ENCODE measurements at places on chromosomes 6 and 20.
A peak's percentile ranks its signal among the peaks of the same experiment; 100 is the strongest.

DNA sequence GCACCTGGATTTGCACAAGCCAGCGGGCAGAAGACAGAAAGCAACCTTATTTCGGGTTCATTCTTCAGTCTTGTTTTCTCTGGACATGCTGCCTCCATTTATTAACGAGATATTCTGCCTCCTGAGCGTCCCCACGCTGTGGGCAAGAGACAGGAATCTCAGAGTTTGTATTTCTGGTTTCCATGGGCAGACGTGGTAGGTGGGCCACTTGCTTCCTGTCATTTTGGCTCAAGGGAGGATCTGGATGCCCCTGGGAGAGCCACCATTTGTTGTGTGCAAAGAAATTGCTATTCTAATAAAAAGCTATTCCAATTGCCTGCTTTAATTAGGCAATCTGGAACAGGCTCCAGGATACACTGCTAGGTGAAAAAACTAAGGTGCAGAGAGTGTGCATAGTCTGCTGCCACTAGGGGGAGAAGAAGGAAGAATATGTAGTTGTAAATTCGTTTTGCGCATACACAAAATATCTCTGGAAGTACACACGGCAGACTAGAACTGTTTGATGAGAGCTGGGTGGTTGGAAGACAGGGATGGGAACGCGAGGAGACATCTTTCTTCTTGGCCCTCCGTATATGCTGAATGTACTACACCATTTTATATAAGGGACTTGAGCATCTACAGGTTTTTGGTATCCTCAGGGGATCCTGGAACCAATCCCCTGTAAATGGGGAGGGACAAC lies 30.1 kb upstream of the SLC16A10 start:
- DNase-seq: peak; percentile 40

GRCh38 chr20:58621906-58622548 lies 29.1 kb upstream of the STX16 start:
- no peak for DNase-seq

- no peak for DNase-seq
These were observed 51.7 kb upstream of the FOXP4 start for GRCh38 chr6:41494212-41495110.

DNA sequence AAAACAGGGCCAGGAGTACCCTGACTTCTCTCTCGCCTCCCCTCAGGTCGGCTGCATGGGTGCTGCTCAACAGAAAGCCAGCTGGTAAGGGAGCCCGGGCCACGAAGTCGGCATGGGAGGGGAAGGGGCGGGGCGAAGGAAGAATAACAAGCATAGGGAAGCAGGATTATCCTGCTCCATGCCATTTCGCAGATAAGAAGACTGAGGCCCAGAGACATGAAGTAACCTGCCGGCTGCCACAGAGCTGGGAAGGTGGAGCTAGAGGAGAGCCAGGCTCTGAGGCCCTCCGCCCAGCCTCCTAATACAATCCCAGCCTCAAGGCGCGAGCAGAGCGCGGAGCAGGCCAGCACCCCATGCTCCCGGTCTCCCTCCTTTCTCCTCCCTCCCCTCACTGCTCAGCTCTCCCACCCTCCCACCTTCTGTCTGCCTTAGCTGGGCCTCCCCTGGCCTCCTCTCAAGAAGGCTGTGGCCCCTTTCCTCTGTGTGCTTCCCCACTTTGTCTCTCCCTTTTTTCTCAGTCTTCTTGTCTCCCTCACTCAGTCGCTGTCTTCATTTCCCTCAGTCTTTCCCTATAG lies 13.2 kb upstream of the HMGA1 start:
- no peak for DNase-seq

DNA sequence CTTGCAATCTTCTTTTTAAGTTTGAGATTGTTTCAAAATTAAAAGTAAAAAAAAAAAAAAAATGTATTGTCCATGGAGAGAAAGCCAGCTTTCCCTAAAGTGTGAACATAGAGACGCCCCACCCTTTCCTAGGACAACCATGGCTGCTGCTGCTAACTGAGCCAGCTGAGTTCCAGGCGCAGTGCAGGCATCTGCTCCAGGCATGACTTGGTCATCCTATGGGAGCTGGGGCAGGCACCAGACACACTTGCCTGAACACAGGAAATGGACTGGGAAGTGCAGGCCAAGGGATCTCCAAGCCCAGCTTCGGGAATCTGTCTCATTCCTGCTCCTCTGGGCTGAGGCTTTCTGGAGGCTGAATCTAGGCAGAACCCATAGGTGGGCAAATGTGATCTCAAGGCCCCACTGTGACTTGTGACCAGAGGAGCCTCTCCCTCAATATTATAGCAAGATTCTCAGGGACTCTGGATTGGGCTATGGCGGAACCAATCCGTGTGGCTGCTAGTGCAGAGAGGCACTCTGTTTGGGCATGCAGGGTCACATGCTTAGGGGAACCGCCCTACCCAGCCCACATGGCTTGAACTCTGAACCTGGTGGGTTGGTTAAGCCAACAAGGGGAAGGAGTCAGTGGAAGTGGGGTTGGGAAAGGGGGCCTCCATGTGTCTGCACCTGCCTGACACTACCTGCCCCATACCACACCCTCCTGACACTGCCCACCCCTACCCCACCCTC lies 138.2 kb upstream of the CST7 start:
- DNase-seq: no peak

DNA sequence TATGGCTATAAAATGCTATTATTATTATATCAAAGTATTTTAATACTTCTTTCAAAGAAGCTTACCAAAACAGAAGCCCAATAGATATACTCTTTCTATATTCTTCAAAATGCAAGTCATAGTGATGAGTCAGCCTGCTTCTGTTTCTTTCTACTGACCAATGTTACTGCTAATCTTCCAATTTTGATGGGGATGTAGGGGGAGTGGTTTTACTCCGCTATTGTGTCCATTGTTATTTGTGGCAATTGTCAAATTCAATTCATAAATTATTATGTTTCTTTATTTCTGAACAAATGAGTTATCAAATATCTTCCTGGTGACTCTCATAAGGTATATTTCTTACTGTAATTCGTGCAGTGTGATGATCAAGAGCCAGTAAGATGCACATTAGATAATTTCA lies 221.5 kb upstream of the DEFB112 start:
- no peak for DNase-seq

DNA sequence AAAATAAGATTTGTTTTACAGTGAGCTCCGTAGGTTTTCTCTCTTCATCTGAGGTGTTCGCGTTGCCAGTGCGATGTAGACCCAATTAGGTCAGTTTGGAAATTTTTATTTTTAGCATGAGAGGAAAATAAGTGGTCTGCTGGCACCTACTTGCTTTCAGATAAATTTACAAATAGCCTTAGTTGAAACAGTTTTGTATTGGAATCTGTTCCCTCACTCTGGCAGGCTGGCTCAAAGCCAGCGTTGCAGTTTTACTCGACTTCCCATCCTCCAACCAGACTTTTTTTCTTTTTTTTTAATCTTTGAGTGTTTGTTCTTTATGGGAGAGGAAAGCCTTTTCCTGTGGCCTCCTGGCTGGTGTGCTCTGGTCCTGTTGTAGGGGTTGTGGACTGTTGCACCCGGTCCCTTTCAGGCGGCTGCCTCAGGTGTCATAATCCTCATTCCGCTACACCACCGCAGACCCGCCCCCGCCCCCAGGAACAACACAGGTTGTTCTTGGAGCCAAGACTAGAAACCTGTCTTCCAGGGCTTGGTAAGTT lies 46.7 kb downstream of the TIAM2 start:
- no peak for DNase-seq

- no peak for DNase-seq
These were observed 158.5 kb downstream of the ID4 start for GRCh38 chr6:19995575-19996257.

GRCh38 chr6:38080889-38081288 lies 261.4 kb downstream of the ZFAND3 start:
- DNase-seq: no peak

GRCh38 chr6:50600280-50600679 lies 113.0 kb upstream of the TFAP2D start:
- DNase-seq: no peak

GRCh38 chr20:53631909-53632662 lies 38.4 kb upstream of the ZNF217 start:
- DNase-seq: no peak

DNA sequence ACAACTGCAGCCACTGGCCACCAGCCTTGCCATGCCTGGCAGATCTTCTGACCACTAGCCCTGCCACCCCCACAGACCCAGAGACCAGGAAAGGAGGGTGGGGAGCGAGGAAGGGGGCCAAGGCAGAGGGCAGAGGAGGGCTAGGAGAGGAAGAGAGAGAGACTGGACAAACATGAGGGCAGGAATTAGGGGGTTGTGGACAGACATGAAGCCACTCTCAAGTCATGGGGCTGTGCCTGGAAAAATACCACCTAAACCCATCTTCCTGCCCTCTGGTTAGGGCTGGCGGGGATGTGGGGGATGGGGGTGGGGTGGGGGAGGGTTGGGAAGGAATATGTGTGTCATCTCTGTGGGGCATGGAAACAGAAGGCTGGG lies 1.4 kb upstream of the SLC29A1 start:
- no peak for DNase-seq

GRCh38 chr6:90019216-90019615 lies 124.9 kb downstream of the GJA10 start:
- DNase-seq: no peak

DNA sequence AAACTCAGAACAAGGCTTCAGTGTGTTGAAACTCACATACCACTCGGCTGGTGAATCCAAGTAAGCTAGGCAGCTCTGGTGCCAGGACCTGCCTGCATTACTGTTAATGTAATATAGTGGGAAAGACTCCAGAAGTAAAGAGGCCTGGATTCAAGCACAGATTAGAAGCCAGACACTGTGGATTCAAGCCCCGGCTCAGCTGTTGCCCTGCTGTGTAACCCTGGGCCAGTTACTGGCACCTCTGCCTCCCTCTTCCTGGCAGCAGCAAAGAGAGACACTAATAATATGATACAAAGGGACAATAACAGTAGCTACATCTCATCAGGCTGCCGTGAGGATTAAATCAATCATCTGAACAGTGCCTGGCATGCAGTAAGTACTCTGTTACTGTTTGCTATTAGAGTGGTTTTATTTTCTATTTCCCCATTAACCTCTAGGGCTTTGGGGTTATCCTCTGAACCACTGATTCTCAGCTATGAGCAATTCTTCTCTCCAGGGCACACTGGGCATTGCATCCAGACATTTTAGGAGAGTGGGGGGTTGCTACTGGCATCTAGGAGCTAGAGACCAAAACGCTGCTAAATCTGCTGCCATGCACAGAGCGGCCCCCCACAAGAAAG lies 92.9 kb downstream of the ZMYND8 start:
- DNase-seq: peak; percentile 24

GRCh38 chr6:131116755-131117360 lies 18.4 kb upstream of the AKAP7 start:
- DNase-seq: peak; percentile 55

DNA sequence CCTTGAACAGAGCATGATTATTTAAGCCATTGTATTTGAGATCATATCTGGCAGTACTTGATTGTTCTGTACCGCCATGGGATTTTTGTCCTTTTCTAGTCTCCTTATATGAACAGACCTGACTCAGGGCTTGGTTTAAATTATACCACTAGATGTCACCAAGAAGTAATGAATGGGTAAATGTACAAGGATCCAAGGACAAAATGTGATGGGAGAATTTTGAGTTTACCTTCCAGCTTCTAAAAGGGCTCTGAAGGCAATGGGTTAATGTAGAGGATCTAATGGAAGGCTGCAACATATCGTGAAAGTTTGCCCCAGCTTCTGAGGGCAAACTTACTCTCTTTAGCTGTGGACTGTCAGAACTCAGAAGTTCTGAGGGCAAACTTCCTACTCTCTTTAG lies 12.0 kb downstream of the RNF8 start:
- no peak for DNase-seq

- DNase-seq: no peak
These were observed 81.0 kb downstream of the CEBPB start for GRCh38 chr20:50271612-50272011.

DNA sequence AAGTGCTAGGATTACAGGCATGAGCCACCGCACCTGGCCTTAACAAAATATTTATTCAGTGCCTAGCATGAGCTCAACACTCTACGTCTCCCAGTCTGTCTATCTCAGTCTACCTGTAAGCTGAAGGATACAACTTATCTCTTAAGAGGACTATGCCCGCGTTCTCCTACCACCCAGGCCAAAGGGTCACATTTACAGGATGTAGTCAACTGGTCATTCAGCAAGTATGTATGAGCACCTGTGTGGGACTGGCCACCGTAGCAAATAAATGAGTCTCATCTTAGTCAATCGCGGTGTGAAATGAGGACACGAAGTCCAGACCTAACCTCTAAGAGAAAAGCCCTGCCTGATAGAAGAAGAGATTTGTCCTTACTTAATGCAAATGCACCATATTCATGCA lies 49.9 kb downstream of the MUC22 start:
- DNase-seq: no peak

DNA sequence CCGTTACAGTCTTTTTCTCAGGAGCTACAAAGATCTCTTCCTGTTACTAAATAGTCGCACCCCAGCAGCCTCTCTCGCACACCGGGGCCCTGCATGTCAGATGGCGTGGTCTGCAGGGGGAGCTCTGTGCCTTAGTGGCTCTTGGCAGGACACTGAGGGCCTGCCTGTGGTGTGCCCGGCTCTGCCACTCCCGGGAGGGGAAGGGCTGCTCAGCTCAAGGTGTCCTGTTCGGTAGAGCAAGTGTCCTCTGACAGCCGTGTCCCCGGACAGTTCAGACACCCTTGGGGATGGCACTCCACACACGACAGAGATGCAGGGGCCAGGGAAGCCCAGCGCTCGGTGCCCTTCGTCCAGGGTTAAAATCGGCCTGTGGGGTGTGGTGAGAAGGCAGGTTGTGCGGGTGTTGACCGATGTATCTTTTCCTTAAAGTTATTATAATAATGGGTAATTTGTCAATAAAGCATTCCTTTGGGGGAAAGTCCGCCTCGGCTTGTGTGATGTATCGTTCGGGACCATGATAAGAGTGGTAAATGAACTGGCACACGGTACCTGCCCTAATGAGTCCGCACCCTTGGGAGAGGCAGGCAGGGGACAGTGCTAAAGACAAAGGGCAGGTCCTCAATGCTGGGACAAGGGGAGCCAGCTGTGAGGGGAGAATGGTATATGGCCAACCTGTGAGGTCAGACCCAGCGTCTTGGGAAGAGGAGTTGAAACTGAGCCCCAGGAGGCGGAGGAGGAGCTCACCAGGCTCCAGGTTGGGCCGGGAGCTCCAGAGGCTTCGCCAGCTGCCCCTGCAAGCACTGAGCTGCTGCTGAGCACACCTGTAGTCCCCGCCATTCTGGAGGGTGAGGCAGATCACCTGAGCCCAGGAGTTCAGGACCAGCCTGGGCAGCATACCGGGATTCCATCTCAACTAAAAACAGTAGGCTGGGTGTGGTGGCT lies 3.6 kb upstream of the DNAJC5 start:
- no peak for DNase-seq

GRCh38 chr6:8054276-8054675 lies 9.9 kb downstream of the BLOC1S5 start:
- DNase-seq: no peak

DNA sequence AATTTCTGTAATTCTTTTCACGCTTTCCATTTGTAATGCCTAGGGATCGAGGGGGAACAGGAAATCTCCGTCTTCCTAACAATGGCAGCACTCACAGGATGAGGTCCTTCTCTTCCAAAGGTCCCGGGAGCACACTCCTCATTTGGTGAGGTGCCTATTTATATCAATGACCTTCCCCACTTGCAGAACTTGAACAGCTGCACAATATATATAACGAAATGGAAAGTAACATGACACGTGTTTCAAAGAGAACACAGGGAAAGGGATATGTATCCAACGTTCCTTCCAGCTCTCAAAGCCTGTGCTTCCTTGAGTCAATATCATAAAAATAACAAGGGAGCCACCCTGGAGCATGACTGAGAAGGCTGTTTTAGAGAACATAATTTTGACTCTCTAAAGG lies 78.6 kb upstream of the RBM24 start:
- no peak for DNase-seq

Data from MM.1S (cell line).